ENCODE measurements at places on chromosomes 12 and 14. TPM values are rescaled to one million over a fixed set of nuclear protein-coding genes. Genes with fewer than 3 reads are reported as not detected.

GRCh38 chr12:23669691-23670090 is 279.8 kb downstream of the SOX5 start:
- H3K36me3 ChIP-seq, result no peaks in the 10 kb centered on the region
- H3K4me1 ChIP-seq, result no peaks in the 10 kb centered on the region
- H3K27ac ChIP-seq, result no peak overlapping the region
- H3K27me3 ChIP-seq, result no peaks in the 10 kb centered on the region
- H3K4me3 ChIP-seq, result no peak overlapping the region

DNA sequence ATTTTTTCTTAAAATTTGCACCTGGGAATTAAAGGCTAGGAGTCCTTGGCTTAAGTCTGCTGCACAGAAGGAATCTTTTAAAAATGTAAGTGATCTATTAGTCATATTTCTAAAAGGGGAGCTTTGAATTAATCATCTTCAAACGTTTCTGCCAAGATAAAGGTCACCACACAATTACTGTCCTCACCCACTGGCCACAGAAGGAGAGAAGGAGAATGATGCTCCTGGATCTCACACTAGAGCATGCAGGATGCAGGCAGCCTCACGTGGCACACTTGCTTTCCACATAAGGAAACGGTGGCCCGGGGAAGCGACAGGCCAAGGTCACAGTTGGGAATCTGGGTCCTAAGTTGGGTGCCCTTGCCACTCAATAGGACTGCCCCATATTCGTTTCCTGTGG is 16.9 kb downstream of the PLEKHG7 start:
- H3K27ac ChIP-seq, result no peak overlapping the region
- no peak for DNase-seq
- no peaks in the 10 kb centered on the region for H3K4me1 ChIP-seq
- no peaks in the 10 kb centered on the region for H3K36me3 ChIP-seq
- no peaks in the 10 kb centered on the region for H3K27me3 ChIP-seq

- no peak overlapping the region for H3K27ac ChIP-seq
- no peaks in the 10 kb centered on the region for H3K36me3 ChIP-seq
These were observed 44.8 kb upstream of the ERGIC2 start for GRCh38 chr12:29425722-29426121.

GRCh38 chr12:57825451-57825850 is 6.9 kb upstream of the AVIL start:
- no peak overlapping the region for H3K27ac ChIP-seq
- H3K36me3 ChIP-seq, result peaks cover 32% of the 10 kb centered on the region
- H3K27me3 ChIP-seq, result no peaks in the 10 kb centered on the region
- no peak overlapping the region for H3K4me3 ChIP-seq
- H3K4me1 ChIP-seq, result peaks cover 9% of the 10 kb centered on the region

DNA sequence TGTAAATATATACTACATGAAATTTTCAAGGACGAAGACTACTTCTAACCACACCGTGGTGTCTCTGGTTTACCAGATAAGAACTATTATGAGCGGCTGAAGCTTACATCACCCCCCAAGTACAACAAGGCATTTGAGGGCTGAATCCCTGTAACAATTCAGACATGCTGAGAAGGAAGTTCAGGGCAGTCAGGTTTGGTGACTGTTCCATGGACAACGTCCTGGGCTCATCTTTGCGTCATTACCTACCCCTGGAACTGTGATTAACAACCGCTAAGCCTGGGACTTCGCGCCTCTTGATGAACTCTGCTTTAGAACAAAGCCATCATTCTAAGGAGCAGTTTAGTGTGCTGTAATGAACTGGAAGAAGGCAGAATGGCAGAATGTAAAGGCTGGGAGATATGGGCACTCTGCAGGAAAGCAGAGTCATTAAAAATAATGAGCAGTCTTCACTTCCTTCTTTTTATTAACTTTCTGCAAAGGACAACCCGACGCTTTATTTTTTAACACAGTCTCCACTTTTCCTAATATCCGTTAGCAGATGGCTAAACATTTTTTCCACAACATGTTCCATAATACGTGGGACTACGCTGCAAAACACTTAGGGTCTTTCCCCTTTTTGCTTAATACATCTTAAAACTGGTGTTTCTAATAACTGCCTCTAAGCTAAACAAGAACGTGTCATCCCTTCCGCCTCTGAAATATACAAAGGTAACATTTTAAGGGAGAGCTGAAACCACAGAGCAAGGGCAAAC is 263.2 kb downstream of the ADAMTS20 start:
- H3K27ac ChIP-seq, result no peak overlapping the region
- H3K4me3 ChIP-seq, result no peak overlapping the region
- H3K27me3 ChIP-seq, result no peaks in the 10 kb centered on the region
- no peaks in the 10 kb centered on the region for H3K36me3 ChIP-seq
- peaks cover 2% of the 10 kb centered on the region for H3K4me1 ChIP-seq

DNA sequence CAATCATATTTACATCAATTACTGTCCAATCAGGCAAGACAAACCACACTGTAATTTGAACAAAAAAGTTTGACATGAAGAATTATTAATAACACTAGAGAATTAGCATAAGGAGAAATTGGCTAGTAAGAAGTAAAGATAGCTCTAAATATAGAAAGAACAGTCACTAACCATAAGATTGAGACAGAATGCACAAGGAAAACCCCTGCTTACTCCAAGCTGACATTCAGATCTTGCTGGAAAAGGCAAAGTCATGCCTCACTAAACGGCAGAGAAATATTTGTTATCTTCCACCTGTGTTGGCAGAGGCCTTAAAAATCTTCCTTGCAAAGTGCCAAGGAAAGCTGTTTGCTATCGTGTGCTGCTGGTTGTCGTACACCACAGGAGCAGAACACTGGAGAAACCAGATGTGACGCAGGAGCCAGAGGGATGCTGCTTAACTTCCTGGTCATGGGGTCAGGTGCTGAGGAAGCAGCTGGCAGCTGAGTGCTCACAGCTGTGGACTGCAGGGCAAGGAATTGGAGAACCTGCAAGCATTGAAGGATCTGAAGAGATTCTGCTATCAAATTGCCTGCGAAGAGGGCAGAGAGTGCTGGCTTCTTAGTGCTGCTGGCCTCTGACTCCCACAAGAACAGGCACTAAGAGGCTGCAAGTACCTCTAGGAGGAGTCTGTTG is 1323.3 kb downstream of the LRFN5 start:
- H3K27ac ChIP-seq, result no peak overlapping the region
- H3K4me3 ChIP-seq, result no peak overlapping the region
- H3K4me1 ChIP-seq, result no peaks in the 10 kb centered on the region
- peak; percentile 3 for DNase-seq
- no peaks in the 10 kb centered on the region for H3K36me3 ChIP-seq

- no peaks in the 10 kb centered on the region for H3K27me3 ChIP-seq
- DNase-seq, result peak; percentile 78
- peaks cover 51% of the 10 kb centered on the region for H3K36me3 ChIP-seq
- H3K4me1 ChIP-seq, result peaks cover 3% of the 10 kb centered on the region
- H3K27ac ChIP-seq, result peak overlapping the region; percentile 52
These were observed 1.8 kb downstream of the SPSB2 start for GRCh38 chr12:6871052-6871957.

GRCh38 chr12:3119756-3120601 is 42.8 kb downstream of the TSPAN9 start:
- H3K4me1 ChIP-seq, result no peaks in the 10 kb centered on the region
- no peak for DNase-seq
- no peak overlapping the region for H3K4me3 ChIP-seq
- no peak overlapping the region for H3K27ac ChIP-seq
- no peaks in the 10 kb centered on the region for H3K27me3 ChIP-seq
- no peaks in the 10 kb centered on the region for H3K36me3 ChIP-seq

DNA sequence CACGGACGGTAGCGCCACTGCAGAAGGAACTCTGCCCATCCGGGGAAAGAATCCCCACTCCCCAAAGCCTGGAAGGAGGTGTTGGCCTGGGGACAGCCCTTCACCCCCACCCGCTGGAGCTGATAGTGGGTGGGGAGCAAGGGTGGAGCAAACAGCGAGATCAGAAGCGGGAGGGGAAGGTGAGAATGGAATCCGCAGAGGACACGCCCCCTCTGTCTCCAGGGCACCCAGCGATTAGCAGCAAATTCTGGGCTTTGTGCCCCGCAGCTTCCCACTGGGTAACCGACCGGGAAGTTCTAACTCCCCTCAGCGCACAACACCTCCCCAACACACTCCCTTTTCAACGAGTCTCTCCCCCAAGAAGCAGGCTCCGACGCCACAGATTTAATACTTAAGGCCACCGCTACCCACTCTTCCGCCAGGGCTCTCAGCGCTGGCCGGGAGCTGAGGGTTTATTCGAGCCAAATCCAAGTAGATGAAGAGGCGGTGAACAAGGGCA is 1.4 kb downstream of the SLC25A29 start:
- no peak overlapping the region for H3K4me3 ChIP-seq
- H3K36me3 ChIP-seq, result peaks cover 10% of the 10 kb centered on the region
- H3K4me1 ChIP-seq, result no peaks in the 10 kb centered on the region
- DNase-seq, result peak; percentile 65

DNA sequence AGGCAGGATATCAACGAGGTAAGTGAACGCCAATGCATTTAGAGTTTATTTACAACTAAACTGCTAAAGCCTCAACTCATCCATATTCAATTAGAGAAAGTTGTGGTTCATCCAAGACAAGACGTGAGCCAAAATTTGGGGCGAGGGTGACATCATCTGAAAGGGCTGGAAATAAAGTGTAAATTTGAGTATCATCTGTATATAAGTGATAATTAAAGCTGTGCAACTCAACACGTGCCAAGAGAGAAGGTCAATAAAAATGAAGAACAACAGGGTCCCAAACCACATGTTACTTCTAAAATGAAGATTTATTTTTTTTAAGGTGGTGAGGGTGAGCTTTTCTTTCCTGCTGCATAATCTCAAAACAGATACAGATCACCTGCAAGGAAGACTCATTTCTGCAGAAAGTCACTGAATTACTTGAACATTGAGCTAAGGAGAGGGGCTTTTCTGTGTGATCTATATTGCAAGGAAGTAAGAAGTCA is 203.6 kb downstream of the EFCAB11 start:
- H3K4me1 ChIP-seq, result no peaks in the 10 kb centered on the region
- H3K27me3 ChIP-seq, result no peaks in the 10 kb centered on the region
- DNase-seq, result no peak
- peak overlapping the region; percentile 26 for H3K27ac ChIP-seq
- H3K4me3 ChIP-seq, result no peak overlapping the region

- H3K27me3 ChIP-seq, result no peaks in the 10 kb centered on the region
- no peaks in the 10 kb centered on the region for H3K4me1 ChIP-seq
- DNase-seq, result no peak
- no peak overlapping the region for H3K27ac ChIP-seq
- H3K36me3 ChIP-seq, result no peaks in the 10 kb centered on the region
These were observed 15.1 kb upstream of the DRAM1 start for GRCh38 chr12:101862245-101862644.

DNA sequence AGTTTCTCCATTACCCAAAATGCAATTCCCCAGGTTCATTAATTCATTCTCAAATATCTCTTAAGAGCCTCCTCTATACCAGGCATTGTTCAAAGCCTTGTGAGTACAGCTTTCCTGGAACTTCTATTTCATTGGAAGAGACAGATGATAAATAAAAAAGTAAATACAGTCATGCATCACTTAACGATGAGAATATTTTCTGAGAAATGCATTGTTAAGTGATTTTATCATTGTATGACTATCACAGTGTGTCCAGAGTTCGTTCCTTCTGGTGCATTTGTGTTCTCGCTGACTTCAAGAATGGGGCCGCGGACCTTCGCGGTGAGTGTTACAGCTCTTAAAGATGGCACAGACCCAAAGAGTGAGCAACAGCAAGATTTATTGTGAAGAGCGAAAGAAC is 66.0 kb downstream of the ANO4 start:
- no peaks in the 10 kb centered on the region for H3K36me3 ChIP-seq
- no peak overlapping the region for H3K27ac ChIP-seq
- no peak for DNase-seq
- no peak overlapping the region for H3K4me3 ChIP-seq

GRCh38 chr14:71319666-71320065 is 412.4 kb downstream of the PCNX1 start:
- H3K4me3 ChIP-seq, result peak overlapping the region; percentile 88
- peak overlapping the region; percentile 58 for H3K27ac ChIP-seq
- H3K27me3 ChIP-seq, result no peaks in the 10 kb centered on the region
- peak; percentile 37 for DNase-seq
- no peaks in the 10 kb centered on the region for H3K36me3 ChIP-seq
- peaks cover 2% of the 10 kb centered on the region for H3K4me1 ChIP-seq

GRCh38 chr14:70885343-70886022 is 21.8 kb upstream of the PCNX1 start:
- no peak overlapping the region for H3K27ac ChIP-seq
- H3K36me3 ChIP-seq, result no peaks in the 10 kb centered on the region
- no peak overlapping the region for H3K4me3 ChIP-seq
- H3K27me3 ChIP-seq, result no peaks in the 10 kb centered on the region
- H3K4me1 ChIP-seq, result peaks cover 13% of the 10 kb centered on the region

DNA sequence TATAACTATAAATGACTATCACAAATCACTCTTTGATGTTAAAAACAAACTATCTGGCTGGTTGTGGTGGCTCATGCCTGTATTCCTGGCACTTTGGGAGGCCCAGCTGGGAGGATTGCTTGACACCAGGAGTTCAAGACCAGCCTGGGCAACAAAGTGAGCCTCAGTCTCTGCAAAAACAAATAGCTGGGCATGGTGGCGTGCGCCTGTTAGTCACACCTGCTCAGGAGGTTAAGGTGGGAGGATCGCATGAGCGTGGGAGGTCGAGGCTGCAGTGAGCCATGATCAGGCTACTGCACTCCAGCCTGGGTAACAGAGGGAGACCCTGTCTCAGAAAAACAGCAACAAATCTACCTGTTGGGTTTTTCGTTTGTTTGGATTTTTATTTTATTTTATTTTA is 5.4 kb downstream of the TXNRD1 start:
- no peak overlapping the region for H3K4me3 ChIP-seq
- no peaks in the 10 kb centered on the region for H3K36me3 ChIP-seq
- H3K4me1 ChIP-seq, result peaks cover 6% of the 10 kb centered on the region
- no peaks in the 10 kb centered on the region for H3K27me3 ChIP-seq

- no peak overlapping the region for H3K4me3 ChIP-seq
- H3K27ac ChIP-seq, result no peak overlapping the region
- H3K27me3 ChIP-seq, result no peaks in the 10 kb centered on the region
These were observed 111.9 kb upstream of the CCDC175 start for GRCh38 chr14:59688224-59689170.

GRCh38 chr12:101459642-101460346 is 15.3 kb upstream of the SPIC start:
- H3K27me3 ChIP-seq, result no peaks in the 10 kb centered on the region
- no peaks in the 10 kb centered on the region for H3K4me1 ChIP-seq
- DNase-seq, result peak; percentile 30
- no peak overlapping the region for H3K4me3 ChIP-seq
- H3K36me3 ChIP-seq, result no peaks in the 10 kb centered on the region

GRCh38 chr12:49026101-49026500 is 7.5 kb upstream of the PRKAG1 start:
- no peaks in the 10 kb centered on the region for H3K27me3 ChIP-seq
- no peak overlapping the region for H3K4me3 ChIP-seq
- peaks cover 86% of the 10 kb centered on the region for H3K36me3 ChIP-seq
- DNase-seq, result no peak
- no peaks in the 10 kb centered on the region for H3K4me1 ChIP-seq
- H3K27ac ChIP-seq, result no peak overlapping the region

C14orf39 gene
- polyA plus RNA-seq, result not detected

SOAT2 gene
- polyA plus RNA-seq, result 141 TPM

FAM234B gene
- 7.8 TPM for polyA plus RNA-seq

SDSL gene
- polyA plus RNA-seq, result 26.2 TPM

FAM222A gene
- polyA plus RNA-seq, result 3.4 TPM

KCNJ8 gene
- 2.0 TPM for polyA plus RNA-seq

KRT85 gene
- polyA plus RNA-seq, result not detected

Measured in small intestine (tissue), 16 donors.